ENCODE measurements at places on chromosomes 2 and 18. TPM values are rescaled to one million over a fixed set of nuclear protein-coding genes. Genes with fewer than 3 reads are reported as not detected.

Gene KIAA2012
- not detected for total RNA-seq

Gene VWC2L
- total RNA-seq = not detected

Gene COL3A1
- total RNA-seq = 54.2 TPM

GRCh38 chr2:105100046-105100840, 62.4 kb downstream of the MRPS9 start:
- no peak for DNase-seq

DNA sequence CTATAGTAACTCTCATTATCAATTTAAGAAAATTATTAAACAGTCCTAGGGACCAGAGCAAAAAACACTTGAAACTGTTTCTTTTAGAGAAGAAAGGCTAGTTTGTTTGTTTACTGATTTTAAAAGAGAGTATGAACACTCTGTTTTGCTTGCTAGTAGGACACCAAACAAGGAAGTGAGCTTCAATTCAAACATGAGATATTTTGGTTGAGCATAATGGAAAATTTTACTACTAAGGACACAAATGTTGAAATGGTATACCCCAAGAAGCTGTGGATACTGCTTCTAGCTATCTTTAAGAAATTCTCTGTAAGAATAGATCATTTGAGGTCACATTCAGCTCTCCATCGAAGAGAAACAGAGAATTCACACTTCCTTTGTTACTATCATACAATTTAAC, 216.3 kb upstream of the SMAD7 start:
- DNase-seq = no peak

DNA sequence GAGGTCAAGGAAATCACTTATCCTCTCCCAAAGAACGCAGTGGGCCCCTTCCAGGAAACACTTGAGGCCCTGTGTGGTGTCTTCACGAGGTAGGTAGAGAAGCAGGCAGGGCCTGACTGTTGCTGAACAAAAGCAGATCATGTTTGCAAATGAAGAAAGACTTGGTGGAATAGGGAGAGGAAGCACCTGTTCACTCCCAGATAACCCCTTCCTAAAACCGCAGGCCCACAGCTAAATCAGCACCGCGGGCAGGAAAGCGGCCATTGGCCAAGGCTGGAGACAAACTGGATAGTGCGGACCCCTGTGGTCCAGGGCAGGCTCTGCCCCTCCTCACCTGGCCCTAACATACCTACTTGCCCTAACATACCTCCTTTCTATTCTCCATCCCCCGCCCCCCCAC, 64.9 kb upstream of the KLHL29 start:
- no peak for DNase-seq

GRCh38 chr2:118443596-118443995, 355.3 kb downstream of the INSIG2 start:
- DNase-seq = no peak

- no peak for DNase-seq
These were observed 85.6 kb downstream of the DOCK10 start for GRCh38 chr2:224956706-224957105.

- DNase-seq = no peak
These were observed 78.1 kb downstream of the MTCL1 start for GRCh38 chr18:8783335-8783993.

- no peak for DNase-seq
These were observed 222.0 kb downstream of the KLHL29 start for GRCh38 chr2:23606968-23607367.

DNA sequence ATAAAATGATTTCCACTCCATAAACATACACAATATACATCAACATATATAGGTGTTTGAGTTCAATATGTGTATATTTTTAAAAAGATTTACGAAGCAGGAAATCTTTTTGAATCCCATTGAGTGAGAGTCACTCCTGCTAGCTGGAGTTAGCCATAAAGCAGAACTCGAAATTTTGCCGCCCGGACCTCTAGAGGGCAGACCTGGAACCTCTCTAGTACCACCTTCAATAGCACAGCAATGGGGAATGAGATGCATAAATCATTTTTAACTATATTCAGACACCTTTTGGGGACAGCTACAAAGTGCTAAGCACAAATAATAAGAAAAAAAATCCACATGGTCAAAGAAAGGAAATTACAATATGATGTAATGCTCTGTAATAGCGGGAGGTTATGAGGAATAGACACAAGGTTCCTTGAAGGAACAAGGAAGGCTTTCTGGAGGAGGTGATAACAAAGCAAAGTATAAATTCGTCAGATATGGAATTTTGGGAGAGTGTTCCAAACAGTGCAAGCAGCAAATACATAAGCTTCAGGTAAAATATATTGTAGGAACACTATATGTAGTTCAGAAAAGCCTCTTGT, 533.4 kb downstream of the ERBB4 start:
- no peak for DNase-seq
